A549 treated with CpdA at 1 μM for 4 hours (cell line): ENCODE measurements at places on chromosomes 1 and 21. TPM values are rescaled to one million over a fixed set of nuclear protein-coding genes. Genes with fewer than 3 reads are reported as not detected.

SPRR2B gene
- total RNA-seq: not detected in 5 replicates

THEMIS2 gene
- 0.51 to 1.8 TPM (median 0.94 TPM) in 5 replicates for total RNA-seq

SLC6A9 gene
- 12.4 to 16.8 TPM (median 15.0 TPM) in 5 replicates for total RNA-seq

REN gene
- total RNA-seq: not detected in 5 replicates

TSTD1 gene
- total RNA-seq: 0.25 to 0.52 TPM (median 0.40 TPM) in 4 of 5 replicates, not detected in the other

FAM89A gene
- total RNA-seq: 14.4 to 18.5 TPM (median 17.2 TPM) in 5 replicates

SLC25A44 gene
- total RNA-seq: 25.6 to 29.8 TPM (median 29.2 TPM) in 5 replicates

AKR7A3 gene
- 0.14 to 0.17 TPM (median 0.16 TPM) in 5 replicates for total RNA-seq

LDLRAD2 gene
- 0.10 to 0.33 TPM (median 0.14 TPM) in 5 replicates for total RNA-seq
